Hypothalamus (tissue), 51 donors: ENCODE measurements at places on chromosomes 1 and 21.

DNA sequence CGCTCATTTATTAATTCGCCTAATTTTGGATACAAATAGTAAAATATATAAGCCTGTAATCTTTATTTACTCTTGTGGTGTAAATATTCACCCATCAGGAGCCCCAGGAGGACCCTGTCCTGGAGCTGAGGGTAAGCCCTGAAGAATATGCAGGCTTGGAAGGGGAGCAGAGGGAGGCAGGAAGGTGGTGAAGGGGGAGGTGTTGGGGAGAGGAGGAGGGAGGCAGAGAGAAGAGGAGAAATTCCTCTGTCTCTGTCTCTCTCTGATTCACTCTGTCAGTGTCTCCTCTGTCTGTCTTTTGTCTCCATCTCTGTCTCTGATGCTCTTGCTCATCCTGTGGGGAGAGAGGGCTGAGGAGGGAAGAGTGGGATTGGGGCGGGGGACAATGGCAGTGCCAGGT lies 2.8 kb upstream of the C4BPB start:
- no peak for DNase-seq

GRCh38 chr21:43904331-43904781 lies 39.3 kb downstream of the AGPAT3 start:
- DNase-seq = no peak

DNA sequence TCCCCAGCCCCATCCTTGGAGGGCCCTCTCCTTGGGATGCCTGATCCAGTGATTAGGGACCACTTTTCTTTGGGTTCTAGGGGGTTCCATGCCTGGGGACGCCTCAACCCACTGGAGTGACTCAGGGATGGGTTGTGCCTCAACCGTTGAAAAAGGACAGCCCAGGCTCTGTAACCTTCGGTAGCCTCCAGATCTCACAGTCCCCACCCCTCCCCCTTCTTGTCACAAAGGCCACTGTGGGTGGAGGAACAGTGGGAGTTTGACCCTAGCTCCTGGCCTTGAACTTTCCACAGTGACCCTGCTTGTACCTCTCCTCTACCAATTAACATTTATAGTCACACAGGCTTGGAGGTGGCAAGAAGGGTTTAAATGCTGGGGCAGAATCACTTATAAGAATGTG lies 2.6 kb upstream of the RORC start:
- no peak for DNase-seq

DNA sequence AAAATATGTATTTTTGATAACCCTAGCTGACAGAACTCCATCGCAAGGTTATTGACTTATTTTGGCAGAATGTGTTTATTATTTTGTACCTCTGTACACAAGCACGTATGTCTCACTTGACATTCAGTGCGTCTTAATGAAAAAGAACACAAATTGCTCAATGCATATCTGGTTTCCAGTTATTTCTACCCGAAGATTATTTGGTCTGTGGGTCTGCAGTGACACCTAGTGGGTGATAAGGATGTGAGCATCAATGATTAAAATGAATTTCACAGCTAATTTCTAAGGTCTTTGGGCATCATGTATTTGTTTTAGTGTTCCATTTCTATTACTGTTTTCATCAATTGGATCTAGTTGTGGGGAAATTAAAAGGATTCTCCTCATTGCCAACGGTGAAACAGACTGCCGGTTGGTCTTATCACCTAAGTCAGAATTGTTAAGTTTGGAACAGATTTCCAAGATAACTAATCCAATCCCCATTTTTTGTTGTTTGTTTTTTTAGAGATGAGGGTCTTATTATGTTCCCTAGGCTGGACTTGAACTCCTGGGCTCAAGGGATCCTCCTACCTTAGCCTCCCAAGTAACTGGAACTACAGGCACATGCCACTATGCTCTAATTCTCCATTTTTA lies 13.9 kb downstream of the DDX20 start:
- DNase-seq = no peak

GRCh38 chr1:56881417-56881816 lies 26.8 kb downstream of the C8A start:
- DNase-seq = no peak

GRCh38 chr1:36657826-36658225 lies 175.1 kb upstream of the CSF3R start:
- no peak for DNase-seq

GRCh38 chr21:14531757-14532316 lies 14.3 kb downstream of the SAMSN1 start:
- no peak for DNase-seq

- no peak for DNase-seq
Observed at GRCh38 chr1:19564366-19564765, 79.0 kb upstream of the CAPZB start.

- no peak for DNase-seq
Observed at GRCh38 chr1:240237305-240237721, 145.6 kb downstream of the FMN2 start.

DNA sequence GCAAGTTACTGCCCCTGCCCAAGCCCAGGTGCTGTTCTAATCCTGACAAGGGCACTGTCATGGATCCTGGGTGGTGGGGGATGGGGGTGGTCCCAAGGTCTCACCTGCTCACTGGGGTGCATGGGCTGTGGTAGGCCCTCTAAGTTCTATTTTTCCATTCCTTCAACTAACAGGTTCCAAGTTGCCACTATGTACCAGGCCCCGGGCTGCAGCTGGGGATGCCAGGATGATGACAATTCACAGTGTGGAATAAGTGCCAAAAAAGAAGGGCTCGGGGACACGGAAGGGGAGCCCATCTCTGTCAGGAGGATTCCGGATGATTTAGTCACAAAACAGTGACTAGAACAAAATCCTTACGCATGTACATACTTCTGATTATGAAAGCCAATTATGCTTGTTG lies 76.0 kb downstream of the STUM start:
- DNase-seq = no peak

- DNase-seq = no peak
Observed at GRCh38 chr1:40783001-40783905, at the start of gene KCNQ4. Gene KCNQ4 (plus strand): TSS chr1:40783787. CDS start chr1:40784094, 307 bp downstream.

GRCh38 chr1:33348194-33348593 lies 27.3 kb upstream of the A3GALT2 start:
- DNase-seq = no peak
